ENCODE measurements at places on chromosomes 4 and X.
A peak's percentile ranks its signal among the peaks of the same experiment; 100 is the strongest.

DNA sequence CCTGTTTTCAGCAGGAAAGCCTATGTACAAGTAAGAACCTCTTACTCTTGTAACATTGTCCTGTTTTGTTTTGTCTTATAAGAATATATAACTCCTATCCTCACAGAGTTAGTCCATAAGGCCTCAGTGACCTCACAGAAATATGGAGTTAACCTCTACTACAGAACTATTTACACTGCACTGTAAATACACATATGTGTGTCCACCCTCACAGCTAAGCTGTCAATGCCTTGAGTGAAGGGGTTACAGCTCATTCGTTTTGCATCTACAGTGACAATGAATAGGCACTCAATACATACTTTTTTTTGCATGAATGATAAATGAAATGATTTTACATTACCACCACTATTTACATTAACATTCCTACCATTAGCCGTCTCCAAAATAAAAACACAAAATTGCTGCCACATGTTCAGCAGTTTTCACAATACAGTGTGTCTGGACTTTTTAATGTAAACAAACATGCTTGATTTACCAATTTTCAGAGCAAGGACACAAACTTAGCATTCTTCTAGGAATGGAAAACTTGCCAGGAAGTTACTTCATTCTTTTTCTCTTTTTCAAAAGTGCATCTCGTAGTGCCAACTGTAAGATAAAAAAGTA lies 9.5 kb upstream of the NAAA start:
- DNase-seq, result no peak

GRCh38 chr4:143773998-143774895 lies 73.8 kb upstream of the FREM3 start:
- DNase-seq, result peak; percentile 14

DNA sequence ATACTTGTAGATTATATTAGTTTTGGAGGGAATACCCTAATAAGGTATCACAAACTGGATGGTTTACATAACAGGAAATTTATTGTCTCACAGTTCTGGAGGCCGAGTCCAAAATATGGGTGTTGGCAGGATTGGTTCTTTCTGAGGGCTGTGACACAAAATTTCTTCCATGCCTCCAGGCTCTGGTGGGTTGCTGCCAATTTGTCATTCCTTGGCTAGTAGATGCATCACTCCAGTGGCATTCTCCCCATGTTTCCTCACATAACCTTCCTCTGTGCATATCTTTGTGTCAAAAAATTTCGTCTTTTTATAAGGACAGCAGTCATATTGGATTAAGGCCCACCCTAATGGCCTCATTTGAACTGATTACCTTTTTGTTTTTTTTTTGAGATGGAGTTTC lies 49.3 kb downstream of the APELA start:
- no peak for DNase-seq

DNA sequence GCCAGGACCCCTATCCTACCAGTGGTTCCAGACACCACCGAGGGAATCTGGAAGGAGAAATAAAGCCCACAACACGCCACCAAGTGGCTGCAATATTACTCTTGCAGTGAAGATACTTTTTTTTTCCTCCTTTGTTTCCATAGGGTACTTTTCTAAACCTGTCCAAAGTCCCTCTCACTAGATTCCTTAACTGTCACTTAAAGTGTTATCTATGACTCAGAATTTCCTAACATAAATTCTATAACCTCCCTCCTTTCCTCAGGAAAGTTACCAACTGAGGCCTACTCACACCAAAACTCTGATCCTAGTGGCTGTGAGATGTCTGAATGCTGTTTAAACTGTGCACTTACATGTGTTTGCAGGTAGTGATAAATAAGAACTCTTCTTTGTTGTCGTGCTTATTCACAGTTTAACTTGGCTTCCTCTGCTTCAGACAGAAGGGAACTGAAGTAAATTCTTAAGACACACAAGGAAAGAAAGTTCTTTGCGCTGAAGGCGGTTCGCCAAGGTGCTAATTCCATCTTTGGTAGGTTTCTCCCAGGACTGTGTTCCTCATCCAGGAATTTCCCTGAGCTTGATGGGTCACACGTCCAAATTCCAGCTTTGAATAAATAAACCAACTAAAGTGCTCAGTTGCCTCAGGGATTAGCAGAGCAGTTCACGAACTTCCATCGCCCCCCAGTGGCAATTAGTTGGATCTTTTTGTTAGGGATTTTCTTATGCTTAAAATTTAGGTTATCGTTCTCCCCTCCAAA lies 10.7 kb upstream of the HCCS start:
- peak; percentile 37 for DNase-seq

GRCh38 chr4:43274376-43274775 lies 381.9 kb downstream of the GRXCR1 start:
- no peak for DNase-seq

DNA sequence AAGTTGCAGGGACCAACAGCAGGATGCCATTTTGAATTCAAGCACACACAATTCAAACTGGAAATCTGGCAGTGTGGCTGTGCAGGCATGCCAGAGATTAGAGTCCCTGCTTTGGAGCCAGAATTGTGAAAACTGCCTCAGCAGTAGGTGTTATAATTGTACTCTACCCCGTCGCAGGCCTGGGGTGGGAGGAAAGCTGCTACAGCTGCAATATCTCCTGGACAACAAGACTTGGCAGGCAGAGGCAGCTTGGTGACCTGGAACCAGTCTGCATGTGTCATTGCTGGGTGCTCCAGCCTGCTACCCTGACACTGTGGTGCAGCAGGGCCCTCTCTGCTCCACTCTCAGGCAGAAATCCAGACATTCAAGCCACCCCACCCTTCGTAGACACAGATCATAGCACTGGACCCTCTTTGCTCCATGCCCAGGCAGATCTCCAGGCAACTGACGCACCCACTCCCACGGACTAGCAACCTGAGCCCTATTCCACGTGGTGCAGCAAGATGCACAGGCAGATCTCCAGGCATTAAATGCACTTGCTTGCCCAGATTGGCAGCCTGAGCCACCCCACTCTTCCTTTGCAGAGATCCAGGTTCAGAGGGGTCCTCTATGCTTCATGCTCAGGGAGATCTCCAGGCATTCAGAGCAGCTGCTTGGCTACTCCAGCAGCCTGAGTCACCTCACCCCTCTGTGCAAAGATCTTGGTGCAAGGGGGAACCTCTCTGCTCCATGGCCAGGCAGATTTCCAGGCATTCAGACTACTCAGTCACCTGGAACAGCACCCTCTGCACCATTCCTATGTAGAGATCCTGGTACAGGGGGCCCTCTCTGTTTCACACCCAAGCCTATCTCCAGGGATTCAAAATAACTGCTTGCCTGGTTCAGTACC lies 140.5 kb downstream of the LRBA start:
- no peak for DNase-seq

GRCh38 chr4:61332693-61333092 lies 132.6 kb downstream of the ADGRL3 start:
- no peak for DNase-seq

GRCh38 chr4:4829837-4830236 lies 29.6 kb upstream of the MSX1 start:
- no peak for DNase-seq

- peak; percentile 36 for DNase-seq
Measured at GRCh38 chrX:73577361-73577760, 14.4 kb downstream of the CHIC1 start.

- DNase-seq, result no peak
Measured at GRCh38 chrX:13898083-13898482, 81.2 kb upstream of the GPM6B start.

DNA sequence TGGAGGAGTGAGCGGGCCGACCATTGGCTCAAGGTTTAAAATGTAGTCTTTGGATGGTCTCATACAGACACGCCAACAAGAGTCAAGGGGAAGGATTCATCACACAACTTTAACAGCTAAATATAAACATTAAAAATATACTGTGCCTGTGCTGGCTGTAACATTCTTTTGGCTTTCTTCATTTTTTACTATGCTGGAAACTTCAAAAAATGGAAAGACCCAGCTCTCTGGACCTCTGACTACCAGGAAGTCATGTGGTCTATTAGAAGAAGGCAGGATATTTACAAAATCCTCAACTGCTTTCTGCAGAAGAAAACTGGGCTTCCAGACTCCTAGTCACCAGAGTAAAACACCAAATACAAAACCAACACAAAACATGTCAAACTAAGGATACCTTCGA lies 49.8 kb upstream of the KLF3 start:
- no peak for DNase-seq

All from renal pelvis (tissue), 12 donors.